Stimulated activated CD4-positive, alpha-beta T cell treated with anti-CD3 and anti-CD28 coated beads, Interleukin-12 subunit alpha, Interleukin-12 subunit beta, amount 100 ng/mL, for 4 hours (primary cell): ENCODE measurements at places on chromosomes 6 and 20.

DNA sequence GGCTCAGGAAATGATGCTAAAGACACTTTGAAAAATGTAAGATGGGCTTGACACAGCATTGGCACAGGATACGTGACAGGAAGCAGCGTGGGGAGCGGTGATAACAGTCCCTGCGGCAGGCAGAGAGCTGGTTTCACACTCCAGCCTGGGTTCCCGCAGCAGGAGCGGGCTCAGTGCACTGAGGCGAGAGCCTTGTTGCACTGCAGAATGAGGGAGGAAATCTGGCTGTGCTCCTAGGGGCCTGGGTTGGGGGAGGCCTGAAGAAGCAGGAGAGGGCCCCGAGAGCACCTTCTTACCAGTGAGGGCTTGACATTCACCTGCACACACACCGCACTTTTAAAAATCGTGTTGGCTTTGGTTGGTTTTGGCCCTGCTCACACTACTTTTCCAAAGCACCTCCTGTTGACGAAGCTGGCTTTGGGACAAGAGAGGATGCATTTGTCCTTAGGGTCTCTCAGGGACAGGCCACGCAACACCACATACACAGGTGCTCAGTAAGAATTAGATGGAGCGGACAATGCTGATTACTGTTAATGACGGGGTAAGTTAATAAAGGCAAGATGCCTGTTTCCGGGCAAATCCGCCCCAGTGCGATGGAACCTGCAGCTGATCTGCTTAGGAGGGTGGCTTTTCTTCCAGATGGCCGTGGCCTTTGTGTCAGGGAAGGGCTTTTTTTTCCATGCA is 49.4 kb upstream of the ARMC2 start:
- peak; percentile 27 for DNase-seq

DNA sequence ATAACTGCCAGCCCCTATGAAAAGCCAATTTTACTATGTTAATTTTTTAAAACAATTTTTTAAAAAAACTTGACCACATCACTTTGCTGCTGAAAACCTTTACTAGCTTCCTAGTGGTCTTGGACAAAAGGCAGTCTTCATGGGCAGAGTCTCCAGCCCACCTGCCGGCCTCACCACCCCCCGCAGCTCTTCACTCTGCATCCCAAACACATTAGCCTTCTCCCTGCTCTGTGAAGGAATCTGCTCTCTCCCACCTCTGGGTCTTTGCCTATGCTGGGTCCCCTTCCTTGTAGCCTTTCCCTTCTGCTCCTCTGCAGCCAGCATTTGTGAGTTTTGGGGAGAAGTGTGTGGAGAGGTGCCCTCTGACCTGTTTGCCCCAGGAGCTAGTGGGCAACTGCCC is 170.7 kb upstream of the MLN start:
- no peak for DNase-seq

DNA sequence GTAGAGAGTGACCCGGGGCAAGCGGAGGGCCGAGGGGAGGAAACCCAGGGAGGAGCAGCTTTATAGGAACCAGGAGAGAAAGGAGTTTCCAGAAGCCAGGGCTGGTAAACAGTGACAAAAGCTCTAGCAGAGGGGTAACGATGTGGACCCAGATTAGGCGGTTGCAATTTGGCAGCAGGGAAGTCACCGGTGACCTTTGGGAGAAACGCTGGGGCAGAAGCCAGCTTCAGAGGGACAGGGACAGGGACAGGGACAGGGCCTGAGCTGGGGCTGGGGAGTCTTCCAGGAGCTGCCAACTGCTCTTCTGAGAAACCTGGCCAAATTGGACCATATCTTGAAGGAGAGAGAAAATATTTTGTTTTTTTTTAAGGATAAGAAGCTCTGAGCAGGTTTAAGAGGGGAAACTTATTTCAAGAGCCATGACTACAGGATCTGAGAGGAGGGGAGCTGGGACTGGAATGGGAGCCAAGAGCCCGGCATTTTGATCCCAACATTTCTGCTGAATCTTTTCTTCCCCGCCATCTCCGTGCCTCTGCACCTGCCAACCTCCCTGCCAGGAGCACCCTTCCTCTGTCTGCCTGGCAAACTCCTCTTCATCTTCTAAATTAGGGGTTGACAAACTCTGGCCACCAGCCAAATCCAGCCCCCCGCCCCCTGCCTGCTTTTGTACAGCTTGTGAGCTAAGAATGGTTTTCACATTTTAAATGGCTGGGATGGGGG is 22.6 kb upstream of the PREX1 start:
- no peak for DNase-seq

DNA sequence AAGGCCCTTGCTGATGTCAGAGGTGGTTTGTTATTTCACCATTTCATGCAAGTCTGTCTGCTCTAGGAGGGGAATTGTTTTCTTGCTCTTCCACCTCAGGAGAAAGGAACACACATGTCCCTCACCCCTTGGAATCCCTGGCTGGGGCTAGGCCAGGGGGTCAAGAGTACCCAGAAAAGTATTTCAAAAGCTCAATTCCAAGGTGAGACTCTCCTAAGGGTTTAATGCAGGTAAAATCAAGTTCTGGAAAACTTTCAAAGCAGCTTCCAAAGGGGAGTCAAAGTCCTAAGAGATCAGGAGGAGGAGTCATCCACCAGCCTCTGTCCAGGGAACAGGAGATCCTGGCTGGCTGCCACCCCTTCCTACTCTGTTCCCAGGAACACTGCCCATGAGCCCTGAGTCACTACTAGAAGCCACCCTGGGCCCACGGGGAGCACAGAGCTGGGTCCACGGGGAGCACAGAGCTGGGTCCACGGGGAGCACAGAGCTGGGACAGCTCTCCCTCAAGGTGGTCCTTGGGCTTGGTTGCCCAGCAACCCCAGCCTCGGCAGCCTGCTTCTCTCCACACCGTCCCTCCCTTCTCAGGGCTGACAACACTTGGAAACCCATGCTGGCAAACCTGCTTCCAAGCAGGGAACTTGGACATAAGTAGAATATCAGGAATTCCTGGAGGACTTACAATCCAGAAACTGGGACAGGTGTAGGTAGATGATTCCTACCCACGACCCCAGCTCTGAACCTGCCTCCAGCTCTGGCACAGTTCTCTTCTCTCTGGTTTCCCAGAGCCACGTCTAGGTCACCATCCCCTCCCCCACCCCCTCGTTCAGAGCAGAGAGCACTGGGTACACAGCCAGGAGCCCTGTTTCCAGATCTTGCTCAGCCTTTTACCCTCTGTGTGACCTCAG is 35.3 kb upstream of the CDKN1A start:
- DNase-seq = no peak

- DNase-seq = no peak
These were observed 4.5 kb downstream of the CPNE5 start for GRCh38 chr6:36834576-36835341.

DNA sequence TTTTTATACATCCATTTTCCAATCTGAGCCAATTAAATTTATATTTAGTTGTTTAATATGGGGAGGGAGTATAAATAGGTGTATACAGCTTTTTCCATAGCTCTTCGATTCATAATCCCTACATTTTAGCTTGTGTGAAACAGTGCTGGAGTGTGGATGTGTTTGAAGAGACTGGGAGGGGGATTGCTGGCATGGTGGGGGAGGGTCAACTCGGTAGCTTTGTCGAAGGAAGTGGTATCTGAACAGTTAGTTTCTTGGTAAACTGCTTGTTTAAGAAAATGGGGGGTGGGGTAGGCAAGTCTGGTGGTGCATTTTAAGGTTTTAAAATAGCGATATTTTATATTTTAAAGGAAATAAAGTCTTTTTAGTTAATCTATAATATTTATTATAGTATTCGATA is 1.4 kb upstream of the LIN28B start:
- no peak for DNase-seq

GRCh38 chr6:46628976-46629375 is 23.6 kb downstream of the CYP39A1 start:
- no peak for DNase-seq

DNA sequence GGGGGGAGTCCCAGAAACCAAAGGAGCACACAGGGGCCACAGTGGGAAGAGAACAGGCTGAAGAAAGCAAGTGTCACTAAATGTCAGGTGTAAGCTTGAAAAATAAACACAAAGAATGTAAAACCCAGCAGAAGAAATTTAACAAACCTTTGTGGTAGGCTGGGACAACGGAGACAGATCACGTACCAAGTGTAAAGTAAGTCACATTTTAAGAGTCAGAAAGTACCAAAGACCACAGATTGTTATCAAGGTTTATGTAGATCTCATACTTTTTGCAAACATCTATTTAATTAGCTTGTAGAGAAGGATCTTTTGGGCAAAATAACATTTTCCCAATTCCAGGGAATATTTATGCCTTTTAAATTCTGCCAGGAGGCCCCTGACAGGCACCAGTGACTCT is 1.6 kb downstream of the CLIC5 start:
- no peak for DNase-seq

- DNase-seq = no peak
These were observed 66.7 kb downstream of the TMEM170B start for GRCh38 chr6:11604215-11604614.

DNA sequence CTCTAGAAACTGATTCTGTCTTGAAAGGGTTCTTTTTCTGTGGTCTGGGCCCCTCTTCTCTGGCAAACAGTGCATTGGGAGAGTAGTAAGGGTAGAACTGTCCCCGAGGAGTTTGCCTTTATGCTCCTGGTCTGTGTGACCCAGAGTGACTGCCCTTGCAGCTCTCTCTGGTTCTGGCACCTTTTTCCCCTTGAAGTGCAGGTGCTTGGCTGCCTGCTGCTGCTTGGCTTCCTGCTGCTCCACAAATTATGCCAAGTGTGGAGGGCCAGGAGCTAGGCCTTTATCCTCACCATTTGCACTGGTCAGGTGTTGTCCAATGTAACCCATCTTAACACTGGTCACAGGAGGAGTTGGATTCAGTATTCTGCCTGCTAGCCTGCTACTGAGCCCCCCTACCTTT is 11.2 kb downstream of the KIZ start:
- DNase-seq = no peak

- no peak for DNase-seq
These were observed 25.4 kb upstream of the NOP56 start for GRCh38 chr20:2626853-2627541.

- no peak for DNase-seq
These were observed 652.3 kb downstream of the EPHA7 start for GRCh38 chr6:92767101-92767500.

GRCh38 chr6:14317387-14317970 is 199.9 kb downstream of the CD83 start:
- no peak for DNase-seq

- no peak for DNase-seq
These were observed 6.0 kb upstream of the TRIM26 start for GRCh38 chr6:30219244-30219643.

GRCh38 chr20:46894579-46894958 is at the start of gene EYA2:
Gene EYA2 (plus strand): TSS chr20:46894843. CDS start chr20:46990011, 95,168 bp downstream.
- DNase-seq = no peak

- no peak for DNase-seq
These were observed 16.5 kb upstream of the CPNE5 start for GRCh38 chr6:36855750-36856149.

DNA sequence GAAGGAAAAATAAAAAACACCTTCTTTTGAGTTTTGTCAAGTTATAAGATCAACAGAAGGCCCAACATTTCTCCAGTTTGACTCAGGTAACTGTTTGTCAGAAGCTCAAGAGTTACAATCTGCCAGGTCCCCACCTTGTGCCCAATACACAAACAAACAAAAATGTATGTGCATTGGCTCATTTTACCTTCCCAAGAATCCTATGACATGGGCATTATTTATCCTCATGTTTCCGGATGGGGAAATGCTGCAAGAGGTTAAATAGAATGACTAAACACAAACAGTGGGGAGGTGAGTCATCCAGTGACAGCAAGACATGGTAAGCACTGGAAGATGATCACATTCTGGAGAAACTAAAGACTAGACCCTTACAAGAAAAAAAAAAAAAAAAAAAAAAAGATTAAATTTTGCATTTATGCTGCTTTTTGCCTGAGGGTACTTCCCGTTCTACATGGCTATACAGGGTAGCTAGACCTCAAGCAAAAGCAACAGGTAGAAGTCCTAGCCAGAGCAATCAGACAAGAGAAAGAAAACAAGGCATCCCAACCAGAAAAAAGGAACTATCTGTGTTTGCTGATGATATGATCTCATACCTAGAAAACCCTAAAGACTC is 23.6 kb upstream of the ANKRD60 start:
- no peak for DNase-seq

DNA sequence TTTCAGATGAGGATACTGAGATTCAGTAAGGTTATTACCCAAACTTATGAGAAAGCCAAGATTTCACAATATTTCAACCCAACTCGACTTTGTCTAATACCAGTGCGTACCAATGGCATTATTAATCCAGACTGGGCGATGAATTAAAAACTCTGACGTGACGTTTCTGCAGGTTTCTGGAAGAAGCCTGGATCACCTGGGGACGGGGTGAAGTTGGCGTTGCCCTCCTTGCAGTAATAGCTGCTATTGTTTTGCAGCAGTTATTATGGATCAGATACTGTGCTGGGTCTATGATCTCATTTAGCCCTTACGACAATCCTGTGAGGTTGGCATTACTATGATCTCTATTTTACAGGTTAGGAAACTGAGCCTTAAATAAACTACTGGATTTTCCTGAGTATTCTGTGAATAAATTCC is 569 bp upstream of the CDC5L start:
- DNase-seq = no peak

GRCh38 chr6:169589293-169589692 is 112.5 kb downstream of the WDR27 start:
- DNase-seq = no peak

GRCh38 chr6:127843582-127843981 is 57.3 kb downstream of the THEMIS start:
- no peak for DNase-seq

GRCh38 chr6:26175428-26176181 is 88.4 kb downstream of the HFE start:
- DNase-seq = no peak

- no peak for DNase-seq
These were observed 270.7 kb upstream of the RGS17 start for GRCh38 chr6:153401751-153402150.

GRCh38 chr20:12058216-12058615 is 140.5 kb downstream of the BTBD3 start:
- DNase-seq = no peak

- no peak for DNase-seq
These were observed 31.4 kb downstream of the DCBLD1 start for GRCh38 chr6:117513778-117514365.

- DNase-seq = no peak
These were observed 45.2 kb upstream of the KCNK16 start for GRCh38 chr6:39367700-39368099.

GRCh38 chr6:156703719-156704118 is 73.5 kb upstream of the ARID1B start:
- DNase-seq = no peak

- no peak for DNase-seq
These were observed 1.4 kb upstream of the PRDM13 start for GRCh38 chr6:99605074-99605734.

- DNase-seq = no peak
These were observed 20.1 kb downstream of the COL21A1 start for GRCh38 chr6:56227071-56227879.
